ENCODE measurements at places on chromosomes 7 and 10. TPM values are rescaled to one million over a fixed set of nuclear protein-coding genes. Genes with fewer than 3 reads are reported as not detected.

Gene UNC5B
- polyA plus RNA-seq = 120 TPM

Gene HOXA3
- polyA plus RNA-seq = 36.3 TPM

Gene KIF11
- polyA plus RNA-seq = 30.7 TPM

Gene OR2A7
- 15.1 TPM for polyA plus RNA-seq

Gene MRPL32
- polyA plus RNA-seq = 94.8 TPM

Gene OPTN
- 36.7 TPM for polyA plus RNA-seq

Gene HNRNPF
- 228 TPM for polyA plus RNA-seq

Gene HGF
- 2.8 TPM for polyA plus RNA-seq

Gene DNAJC2
- polyA plus RNA-seq = 50.7 TPM

Measured in left renal cortex interstitium (tissue), 4 donors.